CD8-positive, alpha-beta memory T cell (primary cell): ENCODE measurements at places on chromosomes 1 and 21. TPM values are rescaled to one million over a fixed set of nuclear protein-coding genes. Genes with fewer than 3 reads are reported as not detected.
A peak's percentile ranks its signal among the peaks of the same experiment; 100 is the strongest.

The SLC26A9 gene
- polyA plus RNA-seq: not detected

- no peak overlapping the region for H3K4me3 ChIP-seq
- H3K4me1 ChIP-seq: peaks cover 34% of the 10 kb centered on the region
- no peaks in the 10 kb centered on the region for H3K27me3 ChIP-seq
- H3K36me3 ChIP-seq: no peaks in the 10 kb centered on the region
- H3K27ac ChIP-seq: no peak overlapping the region
Measured at GRCh38 chr1:228809621-228810394, 74.5 kb downstream of the RHOU start.

DNA sequence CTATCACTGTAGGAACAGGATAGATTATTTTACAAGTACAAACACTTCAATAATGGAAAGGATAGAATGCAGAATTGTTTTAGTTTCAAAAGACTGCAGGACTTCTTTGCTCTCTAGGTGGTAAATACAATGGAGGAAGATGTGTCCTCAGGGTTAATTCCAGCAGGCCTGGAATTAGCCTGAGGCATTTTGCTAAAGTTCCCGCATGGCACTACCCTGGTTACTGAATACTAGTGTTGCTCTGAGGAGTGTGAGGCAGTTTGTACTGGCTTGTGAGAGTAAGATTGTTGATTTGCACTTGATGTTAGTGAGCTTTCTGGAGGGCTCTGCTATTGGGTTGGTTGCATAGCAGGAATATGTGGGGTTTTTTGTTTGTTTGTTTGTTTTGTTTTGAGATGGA lies 61.4 kb downstream of the FASLG start:
- no peak overlapping the region for H3K4me3 ChIP-seq
- peaks cover 7% of the 10 kb centered on the region for H3K4me1 ChIP-seq
- H3K36me3 ChIP-seq: no peaks in the 10 kb centered on the region
- H3K27ac ChIP-seq: no peak overlapping the region

The COQ8A gene
- 43.6 TPM for polyA plus RNA-seq

The DENND4B gene
- polyA plus RNA-seq: 27.3 TPM

GRCh38 chr1:48566492-48566891 lies 94.5 kb upstream of the SPATA6 start:
- no peaks in the 10 kb centered on the region for H3K4me1 ChIP-seq
- no peaks in the 10 kb centered on the region for H3K36me3 ChIP-seq
- H3K27ac ChIP-seq: no peak overlapping the region
- no peaks in the 10 kb centered on the region for H3K27me3 ChIP-seq
- no peak overlapping the region for H3K4me3 ChIP-seq

The GJA9 gene
- not detected for polyA plus RNA-seq

The CTSS gene
- 151 TPM for polyA plus RNA-seq

The ADGRL4 gene
- not detected for polyA plus RNA-seq

The SERPINC1 gene
- not detected for polyA plus RNA-seq

The TEX38 gene
- 0.37 TPM for polyA plus RNA-seq

The RGS8 gene
- polyA plus RNA-seq: not detected

DNA sequence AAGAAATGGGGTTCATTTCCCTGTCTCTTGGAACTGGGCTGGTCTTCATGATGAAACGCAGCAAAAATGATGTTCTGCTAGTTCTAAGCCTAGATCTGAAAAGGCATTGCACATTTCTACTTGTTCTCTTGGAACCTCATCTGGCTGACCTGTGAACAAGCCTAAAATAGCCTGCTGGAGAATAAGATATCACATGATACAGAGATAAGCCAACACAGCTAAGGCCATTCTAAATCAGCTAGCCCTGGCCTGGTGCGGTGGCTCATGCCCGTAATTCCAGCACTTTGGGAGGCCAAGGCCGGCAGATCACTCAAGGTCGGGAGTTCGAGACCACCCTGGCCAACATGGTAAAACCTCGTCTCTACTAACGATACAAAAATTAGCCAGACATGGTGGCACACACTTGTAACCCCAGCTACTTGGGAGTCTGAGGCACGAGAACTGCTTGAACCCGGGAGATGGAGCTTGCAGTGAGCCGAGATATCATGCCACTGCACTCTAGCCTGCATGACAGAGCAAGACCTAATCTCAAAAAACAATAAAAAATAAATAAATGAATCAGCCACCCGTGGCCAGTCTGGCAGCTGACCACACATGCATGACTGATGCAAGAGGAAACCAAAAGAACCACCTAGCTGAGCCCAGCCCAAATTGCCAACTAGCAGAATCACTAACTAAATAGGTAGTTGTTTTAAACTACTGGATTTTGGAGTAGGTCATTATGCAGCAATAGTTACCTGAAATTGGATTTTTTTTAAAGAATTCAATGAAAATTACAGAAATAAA lies 18.0 kb downstream of the CD244 start:
- no peak for DNase-seq
- H3K27ac ChIP-seq: no peak overlapping the region
- H3K4me1 ChIP-seq: peaks cover 13% of the 10 kb centered on the region

- no peak for DNase-seq
- no peak overlapping the region for H3K4me3 ChIP-seq
- H3K27ac ChIP-seq: no peak overlapping the region
- no peaks in the 10 kb centered on the region for H3K4me1 ChIP-seq
- H3K36me3 ChIP-seq: no peaks in the 10 kb centered on the region
- no peaks in the 10 kb centered on the region for H3K27me3 ChIP-seq
Measured at GRCh38 chr1:210696709-210697108, 368.0 kb downstream of the HHAT start.

DNA sequence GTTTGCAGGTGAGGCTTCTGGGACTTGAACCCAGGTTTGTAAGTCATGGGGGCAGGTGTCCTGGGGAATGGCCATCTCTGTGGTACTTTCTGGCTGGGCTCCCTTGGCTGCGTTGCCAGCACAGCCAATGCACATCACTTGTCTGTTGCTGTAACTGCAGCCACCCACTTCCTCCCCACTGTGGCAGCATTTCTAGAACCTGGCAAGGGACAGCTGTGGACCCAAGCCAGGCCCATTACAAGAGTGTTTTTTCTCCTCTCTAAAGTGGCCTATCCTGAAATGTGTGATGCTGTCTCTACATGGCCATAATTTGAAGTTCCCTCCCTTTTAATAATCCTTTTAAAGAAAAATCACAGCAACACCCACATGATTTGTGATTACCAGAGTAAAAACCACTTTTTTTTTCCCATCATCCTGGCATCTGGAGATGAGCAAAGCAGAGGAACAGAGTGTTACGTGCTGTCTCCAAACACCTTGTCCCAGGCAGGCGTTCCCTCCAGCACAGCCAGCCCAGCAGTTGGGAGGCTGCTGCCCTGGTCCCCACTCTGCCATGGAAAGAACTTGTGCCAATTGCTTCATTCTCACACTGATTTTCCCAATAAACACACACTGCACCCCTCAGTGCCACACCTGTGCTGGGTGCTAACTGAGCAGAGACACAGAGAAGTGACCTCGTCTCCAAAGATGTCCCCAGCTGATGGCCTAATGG lies 360.6 kb upstream of the USP24 start:
- H3K36me3 ChIP-seq: no peaks in the 10 kb centered on the region
- no peak overlapping the region for H3K27ac ChIP-seq
- no peaks in the 10 kb centered on the region for H3K27me3 ChIP-seq
- no peaks in the 10 kb centered on the region for H3K4me1 ChIP-seq
- no peak overlapping the region for H3K4me3 ChIP-seq

The TFF3 gene
- polyA plus RNA-seq: not detected

DNA sequence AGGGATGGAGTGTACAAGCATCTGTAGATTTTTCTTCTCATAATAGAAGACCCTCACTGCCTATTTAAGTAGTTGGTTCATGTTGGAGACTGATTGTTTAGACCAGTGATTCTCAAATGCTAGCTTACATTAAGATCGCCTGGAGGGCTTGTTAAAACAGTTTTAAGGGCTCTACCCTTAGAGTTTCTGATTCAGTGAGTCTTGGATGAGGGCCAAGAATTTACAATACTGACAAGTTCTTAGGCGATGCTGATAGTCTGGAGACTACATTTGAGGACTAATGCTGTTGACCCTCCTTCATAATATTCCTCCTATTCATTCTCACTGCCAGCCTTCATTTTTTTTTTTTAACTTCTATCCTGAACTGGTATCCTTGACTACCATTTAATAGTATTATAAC lies 15.2 kb upstream of the AGO3 start:
- H3K27ac ChIP-seq: no peak overlapping the region
- peaks cover 67% of the 10 kb centered on the region for H3K36me3 ChIP-seq
- no peaks in the 10 kb centered on the region for H3K27me3 ChIP-seq
- DNase-seq: no peak
- H3K4me1 ChIP-seq: no peaks in the 10 kb centered on the region

DNA sequence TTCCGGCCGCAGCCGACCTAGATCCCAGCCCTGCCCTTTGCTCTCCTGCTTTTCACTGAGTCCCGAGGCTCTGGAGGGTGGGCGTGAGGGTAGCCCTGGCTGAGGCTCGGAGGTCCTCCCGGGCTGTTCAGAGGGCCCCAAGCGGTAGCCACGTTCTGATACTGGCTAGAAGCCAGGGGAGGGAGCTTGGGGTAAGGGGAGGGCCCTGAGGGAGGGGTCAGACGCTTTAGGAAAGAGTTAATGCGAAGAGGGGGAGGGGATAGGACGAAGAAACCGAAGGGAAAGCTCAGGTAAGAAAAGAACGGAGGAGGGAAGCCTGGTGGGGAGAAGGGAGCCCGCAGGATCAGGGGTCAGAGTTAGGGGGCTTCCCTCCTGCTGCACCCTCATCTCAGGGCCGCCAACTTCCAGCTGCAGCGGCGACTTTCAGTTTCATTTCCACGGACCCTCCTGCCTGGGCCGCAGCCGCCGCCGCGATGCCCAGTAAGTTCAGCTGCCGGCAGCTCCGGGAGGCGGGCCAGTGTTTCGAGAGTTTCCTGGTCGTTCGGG lies at the start of gene MOV10:
Gene MOV10, plus strand, starts transcription at position 220 of the 546 bp plus-strand sequence. Its CDS starts 254 bp downstream, at position 474.
- peaks cover 24% of the 10 kb centered on the region for H3K4me1 ChIP-seq
- peak; percentile 67 for DNase-seq
- no peaks in the 10 kb centered on the region for H3K27me3 ChIP-seq
- H3K27ac ChIP-seq: peak within 1 kb of the TSS; percentile 81
- peaks cover 4% of the 10 kb centered on the region for H3K36me3 ChIP-seq

DNA sequence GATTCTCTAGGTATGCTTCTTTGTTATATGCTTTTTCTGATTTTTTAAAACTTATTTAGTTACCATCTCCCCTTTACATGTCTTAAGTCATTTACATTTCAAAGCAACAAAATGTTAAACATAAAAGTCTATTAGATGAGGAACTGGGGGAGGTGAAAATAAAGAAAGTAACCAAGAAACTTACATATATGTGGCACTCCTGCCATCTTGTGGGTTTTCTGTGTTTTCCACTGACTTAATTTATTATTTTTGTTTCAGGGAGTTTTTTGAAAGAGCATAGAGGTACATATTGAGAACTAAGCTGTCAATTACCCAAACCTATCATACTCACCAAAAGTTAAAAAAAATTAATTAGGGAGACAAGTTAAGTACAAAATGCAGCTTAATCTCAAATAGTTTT lies 1531.1 kb downstream of the MRPL39 start:
- no peak overlapping the region for H3K4me3 ChIP-seq
- no peaks in the 10 kb centered on the region for H3K4me1 ChIP-seq
